ENCODE measurements at places on chromosomes 7 and 10.

- no peak for DNase-seq
Measured at GRCh38 chr10:7794251-7795026, 6.5 kb downstream of the ATP5F1C start.

DNA sequence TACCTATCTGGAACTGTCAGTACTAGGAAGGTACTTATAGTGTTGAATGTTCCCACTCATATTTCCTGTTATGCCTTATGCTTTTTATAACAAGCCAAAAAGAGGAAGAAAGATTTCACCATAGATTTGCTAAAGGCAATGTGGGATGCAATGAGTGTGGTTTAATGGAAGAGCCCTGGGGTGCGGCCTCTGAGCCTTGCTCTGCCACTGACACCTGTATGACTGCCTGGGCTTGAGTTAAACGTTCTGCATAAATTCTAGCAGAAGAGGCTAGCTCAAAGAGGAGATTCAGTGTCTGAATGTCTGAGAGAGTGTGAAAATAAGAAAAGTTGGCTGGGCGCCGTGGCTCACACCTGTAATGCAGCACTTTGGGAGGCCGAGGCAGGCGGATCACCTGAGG lies 143.8 kb downstream of the TPST1 start:
- no peak for DNase-seq

DNA sequence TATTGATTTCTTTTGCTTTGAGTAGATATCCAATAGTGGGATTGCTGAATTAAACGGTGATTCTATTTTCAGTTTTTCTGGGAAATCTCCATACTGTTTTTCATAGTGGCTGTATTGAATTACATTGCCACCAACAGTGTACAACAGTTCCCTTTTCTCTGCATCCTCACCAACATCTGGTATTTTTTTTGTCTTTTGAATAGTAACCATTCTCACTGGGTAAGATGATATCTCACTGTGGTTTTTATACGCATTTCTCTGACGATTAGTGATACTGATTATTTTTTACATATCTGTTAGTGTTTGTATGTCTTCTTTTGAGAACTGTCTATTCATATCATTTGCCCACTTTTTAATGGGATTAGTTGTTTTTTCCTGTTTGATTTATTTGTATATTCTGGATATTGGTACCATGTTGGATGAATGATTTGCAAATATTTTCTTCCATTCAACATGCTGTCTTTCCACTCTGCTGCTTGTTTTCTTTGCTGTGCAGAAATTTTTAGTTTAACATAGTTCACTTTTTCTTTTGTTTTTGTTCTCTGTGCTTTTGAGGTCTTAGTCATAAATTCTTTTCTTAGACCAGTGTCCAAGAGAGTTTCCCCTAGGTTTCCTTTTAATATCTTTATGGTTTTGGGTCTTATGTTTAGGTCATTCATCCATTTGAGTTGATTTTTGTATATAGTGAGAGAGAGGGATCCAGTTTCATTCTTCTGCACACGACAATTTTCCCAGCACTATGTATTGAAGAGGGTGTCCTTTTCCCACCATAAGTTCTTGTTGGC lies 584.7 kb downstream of the PHTF2 start:
- DNase-seq: no peak

DNA sequence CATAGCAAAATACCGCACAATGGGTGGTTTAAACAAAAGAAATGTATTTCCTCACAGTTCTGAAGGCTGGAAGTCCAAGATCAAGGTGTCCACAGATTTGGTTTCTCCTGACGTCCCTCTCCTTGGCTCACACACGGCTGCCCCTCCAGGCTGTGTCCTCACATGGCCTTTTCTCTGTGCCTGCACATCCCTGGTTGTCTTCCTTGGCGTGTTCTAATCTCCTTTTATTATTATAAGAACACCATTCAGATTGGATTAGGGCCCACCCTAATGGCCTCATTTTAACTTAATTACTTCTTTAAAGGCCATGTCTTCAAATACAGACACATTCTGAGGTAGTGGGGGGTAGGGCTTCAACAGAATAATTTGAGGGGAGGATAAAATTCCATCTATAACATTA lies 87.9 kb downstream of the FZD1 start:
- no peak for DNase-seq

- DNase-seq: no peak
Measured at GRCh38 chr10:14240253-14241189, 90.2 kb downstream of the FRMD4A start.

DNA sequence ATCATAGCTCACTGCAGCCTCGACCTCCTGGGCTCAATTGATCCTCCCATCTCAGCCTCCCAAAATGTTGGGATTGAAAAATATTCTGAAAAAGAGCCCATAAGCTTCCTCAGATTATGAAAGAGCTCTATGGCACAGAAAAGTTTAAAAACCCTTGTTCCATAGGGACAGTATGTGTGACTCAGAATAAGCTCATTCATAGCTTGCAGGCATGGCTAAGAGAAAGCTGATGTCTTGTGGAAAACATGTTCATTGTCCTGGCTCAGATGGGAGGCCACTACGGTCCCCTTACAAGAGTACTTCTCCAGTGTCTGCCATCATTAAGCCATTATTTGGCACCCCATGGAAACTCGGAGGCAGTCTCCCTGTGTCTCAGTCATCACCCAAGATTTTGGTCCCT lies 64.0 kb downstream of the CCDC3 start:
- DNase-seq: no peak

DNA sequence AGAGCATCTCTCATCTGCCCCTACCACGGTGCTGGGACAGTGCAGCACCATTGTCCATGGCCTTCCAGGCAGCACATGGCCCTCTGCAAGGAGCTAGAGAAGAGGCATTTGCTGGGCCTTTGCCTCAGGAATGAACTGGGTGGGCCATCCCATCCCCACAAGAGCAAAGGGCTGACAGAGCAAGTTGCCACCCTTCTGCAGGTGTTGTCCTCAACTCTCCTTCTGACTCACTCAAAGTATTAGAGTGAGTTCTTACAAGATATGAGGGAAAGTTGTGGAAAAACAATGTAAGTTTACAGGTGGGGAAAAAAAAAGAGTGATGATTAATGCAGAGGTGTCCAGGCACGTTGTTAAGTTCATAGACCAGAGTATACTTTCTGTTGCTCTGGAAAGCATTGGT lies 261.2 kb downstream of the SKIDA1 start:
- DNase-seq: no peak

- no peak for DNase-seq
Measured at GRCh38 chr10:132459301-132460003, 62.5 kb downstream of the PWWP2B start.

DNA sequence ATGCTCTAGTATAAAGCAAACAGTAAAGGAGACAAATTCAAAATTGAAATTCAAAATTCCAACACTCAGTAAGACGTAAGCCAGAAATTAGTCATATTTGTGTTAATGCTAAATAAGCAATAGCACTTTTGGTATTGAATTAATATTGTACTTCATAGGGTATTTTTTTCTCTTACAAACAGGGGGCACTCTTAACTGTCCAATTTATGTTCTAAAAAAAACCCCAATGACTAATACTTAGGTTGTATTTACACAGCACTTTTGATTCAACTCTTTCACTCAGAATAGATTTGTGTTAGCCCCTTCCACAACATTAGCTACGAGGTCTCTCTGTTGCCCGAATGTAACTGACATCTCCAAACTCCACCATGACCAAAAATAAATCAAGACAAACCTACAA lies 284.9 kb upstream of the COBL start:
- DNase-seq: no peak

- DNase-seq: no peak
Measured at GRCh38 chr10:78860260-78860914, 208.4 kb upstream of the ZMIZ1 start.

DNA sequence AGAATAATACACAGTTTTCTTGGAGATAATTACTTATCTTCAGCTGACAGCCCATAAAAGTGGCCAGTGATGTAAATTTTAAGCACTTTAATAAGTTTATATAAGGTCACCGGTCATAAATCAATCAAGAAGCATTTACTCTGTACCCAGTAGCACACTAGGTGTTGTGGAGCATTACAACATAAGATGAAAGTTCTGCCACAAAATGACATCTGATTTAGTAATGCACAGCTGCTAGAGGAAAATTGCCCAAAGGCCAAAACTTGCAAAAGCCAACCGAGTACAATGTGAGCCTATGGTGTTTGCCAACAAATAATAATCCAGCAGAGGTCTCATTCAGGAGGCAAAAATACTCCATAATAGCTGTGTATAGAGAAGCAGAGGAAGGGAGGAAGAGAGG lies 63.6 kb downstream of the GPR37 start:
- no peak for DNase-seq

DNA sequence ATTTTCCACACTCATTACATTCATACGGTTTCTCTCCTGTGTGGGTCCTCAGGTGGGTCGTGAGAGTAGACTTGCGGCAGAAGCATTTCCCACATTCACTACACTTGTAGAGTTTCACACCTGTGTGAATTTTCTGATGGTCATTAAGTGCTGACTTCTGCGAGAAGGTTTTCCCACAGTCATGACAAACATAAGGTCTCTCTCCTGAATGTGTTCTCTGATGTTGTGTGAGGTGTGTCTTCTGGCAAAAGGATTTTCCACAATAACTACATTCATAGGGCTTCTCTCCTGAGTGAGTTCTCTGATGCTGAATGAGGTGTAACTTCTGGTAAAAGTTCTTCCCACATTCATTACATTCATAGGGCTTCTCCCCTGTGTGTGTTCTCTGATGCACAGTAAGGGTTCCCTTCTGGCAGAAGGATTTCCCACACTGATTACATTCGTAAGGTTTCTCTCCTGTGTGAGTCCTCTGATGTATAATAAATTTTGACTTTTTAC lies 15.1 kb downstream of the ZNF12 start:
- no peak for DNase-seq

DNA sequence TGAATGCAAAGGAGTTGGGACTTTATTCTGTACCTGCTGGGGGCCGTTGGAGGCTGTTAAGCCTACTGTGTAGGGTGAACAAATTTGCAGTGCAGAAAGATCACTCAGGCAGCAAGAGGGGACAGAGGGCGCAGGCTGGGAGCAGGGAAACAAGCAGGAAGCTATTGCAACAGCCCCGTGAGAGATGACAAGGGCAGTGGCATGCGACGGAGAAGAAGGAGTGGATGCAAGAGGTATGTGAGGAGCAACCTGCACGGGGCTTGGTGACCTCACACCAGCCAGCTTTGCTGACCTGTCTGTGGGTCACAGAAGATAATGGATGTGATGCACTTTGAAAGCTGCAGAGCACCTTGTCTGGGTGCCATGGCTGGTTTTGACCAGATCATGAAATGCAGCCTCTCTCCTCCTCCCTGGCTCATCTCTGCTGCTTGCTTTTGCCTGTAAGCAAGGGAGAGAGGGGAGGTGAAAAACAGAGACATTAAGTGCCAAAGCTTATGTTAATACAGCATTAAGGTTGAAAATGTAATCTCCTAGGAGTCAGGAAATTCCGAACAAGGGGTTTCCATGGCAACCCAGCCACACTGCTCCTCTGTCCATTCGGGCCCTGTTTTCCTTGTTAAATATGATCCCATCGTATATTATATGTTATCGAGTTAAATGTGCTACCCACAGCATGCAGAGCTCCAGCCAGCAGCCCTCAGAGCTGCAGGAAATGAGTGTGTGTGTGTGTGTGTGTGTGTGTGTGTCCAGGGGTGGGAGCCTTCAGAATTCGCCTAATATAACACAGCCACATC lies 314.3 kb upstream of the ZMIZ1 start:
- no peak for DNase-seq

- DNase-seq: no peak
Measured at GRCh38 chr7:140593672-140593982, 47.0 kb downstream of the DENND2A start.

DNA sequence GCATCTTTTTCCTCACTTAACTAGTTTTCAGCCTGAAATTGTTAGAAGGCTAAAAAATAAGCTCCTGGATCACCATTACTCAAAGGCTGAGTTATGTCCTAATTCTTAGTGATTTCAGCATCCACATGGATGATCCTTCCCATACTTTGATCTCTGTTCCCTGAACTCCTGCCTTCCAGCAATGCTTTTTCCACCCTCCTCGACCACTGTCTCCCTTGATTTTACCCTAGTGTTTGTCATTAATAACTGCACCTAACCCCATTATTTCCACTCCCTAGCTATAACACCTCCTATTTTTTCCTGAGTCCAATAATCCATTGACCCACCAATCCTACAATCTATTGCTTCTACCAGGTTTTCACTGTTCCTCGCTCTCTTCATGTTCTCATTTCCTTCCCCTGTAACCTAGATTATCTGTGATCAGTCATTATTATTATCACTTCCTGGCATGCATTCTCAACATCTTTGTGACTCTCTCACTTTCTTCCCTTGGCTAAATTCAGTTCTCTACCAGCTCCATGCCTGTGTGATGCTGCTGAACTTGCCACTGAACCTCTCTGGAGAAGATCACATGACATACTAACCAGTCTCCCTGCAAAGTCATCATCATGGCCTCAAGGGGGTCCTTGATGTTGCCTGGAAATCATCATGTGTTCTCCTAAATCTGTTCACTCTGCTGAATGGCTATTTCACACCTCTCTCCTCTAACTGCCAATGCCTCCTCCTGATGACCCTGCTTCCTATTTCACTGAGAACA lies 6.5 kb upstream of the CALU start:
- DNase-seq: no peak

DNA sequence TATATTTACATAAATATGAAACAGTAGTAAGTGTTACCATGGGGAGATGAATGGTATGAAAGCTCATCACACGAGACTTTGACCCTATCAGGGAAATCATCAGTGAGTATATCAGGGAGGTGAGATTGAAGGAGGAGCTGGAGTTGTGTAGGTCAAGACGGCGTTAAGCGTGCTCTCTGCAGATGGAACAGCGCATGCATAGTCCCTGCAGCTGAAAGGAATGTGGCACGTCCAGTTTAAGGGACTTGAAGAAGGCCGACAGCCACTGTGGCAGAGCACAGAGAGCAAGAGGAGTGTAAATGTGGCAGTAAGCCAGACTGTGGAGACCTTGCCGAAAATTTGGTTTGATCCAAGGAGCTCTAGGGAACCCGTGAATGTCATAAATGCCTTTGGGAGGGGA lies 38.9 kb downstream of the POU6F2 start:
- no peak for DNase-seq

GRCh38 chr10:97483921-97484320 lies 14.3 kb downstream of the MMS19 start:
- DNase-seq: no peak

GRCh38 chr10:64091897-64092296 lies 570.7 kb downstream of the REEP3 start:
- DNase-seq: no peak
